ENCODE measurements at places on chromosomes 11 and 22.
A peak's percentile ranks its signal among the peaks of the same experiment; 100 is the strongest.

DNA sequence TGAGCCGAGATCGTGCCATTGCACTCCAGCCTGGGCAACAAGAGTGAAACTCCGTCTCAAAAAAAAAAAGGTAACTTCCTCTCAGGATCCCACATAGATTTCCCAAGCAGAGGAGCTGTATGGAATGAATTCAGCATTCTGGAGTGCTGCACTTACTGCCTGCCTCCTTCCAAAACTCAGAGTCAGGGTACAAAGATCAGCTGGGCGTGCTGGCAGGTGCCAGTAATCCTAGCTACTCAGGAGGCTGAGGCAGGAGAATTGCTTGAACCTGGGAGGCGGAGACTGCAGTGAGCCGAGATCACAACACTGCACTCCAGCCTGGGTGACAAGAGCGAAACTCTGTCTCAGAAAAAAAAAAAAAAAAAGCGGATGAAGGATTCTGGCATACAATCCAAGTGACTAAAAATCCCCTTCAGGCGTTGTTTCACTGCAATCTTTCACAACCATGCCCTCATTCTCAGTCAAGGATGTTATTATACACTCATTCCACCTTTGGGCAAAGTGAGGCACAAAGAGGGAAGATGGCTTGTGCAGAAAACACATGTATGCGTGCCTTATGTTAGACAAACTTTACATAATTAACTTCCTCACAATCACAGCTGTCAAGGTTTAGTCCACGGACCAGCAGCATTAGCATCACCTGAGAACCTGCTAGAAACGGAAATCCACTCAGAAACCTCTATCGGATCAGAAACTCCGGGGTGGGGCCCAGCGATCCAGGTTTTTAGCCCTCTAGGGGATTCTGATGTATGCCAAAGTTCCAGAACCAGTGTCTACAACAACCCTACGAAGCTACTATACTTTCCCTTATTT lies 1.1 kb upstream of the NOL12 start:
- no peak for DNase-seq

DNA sequence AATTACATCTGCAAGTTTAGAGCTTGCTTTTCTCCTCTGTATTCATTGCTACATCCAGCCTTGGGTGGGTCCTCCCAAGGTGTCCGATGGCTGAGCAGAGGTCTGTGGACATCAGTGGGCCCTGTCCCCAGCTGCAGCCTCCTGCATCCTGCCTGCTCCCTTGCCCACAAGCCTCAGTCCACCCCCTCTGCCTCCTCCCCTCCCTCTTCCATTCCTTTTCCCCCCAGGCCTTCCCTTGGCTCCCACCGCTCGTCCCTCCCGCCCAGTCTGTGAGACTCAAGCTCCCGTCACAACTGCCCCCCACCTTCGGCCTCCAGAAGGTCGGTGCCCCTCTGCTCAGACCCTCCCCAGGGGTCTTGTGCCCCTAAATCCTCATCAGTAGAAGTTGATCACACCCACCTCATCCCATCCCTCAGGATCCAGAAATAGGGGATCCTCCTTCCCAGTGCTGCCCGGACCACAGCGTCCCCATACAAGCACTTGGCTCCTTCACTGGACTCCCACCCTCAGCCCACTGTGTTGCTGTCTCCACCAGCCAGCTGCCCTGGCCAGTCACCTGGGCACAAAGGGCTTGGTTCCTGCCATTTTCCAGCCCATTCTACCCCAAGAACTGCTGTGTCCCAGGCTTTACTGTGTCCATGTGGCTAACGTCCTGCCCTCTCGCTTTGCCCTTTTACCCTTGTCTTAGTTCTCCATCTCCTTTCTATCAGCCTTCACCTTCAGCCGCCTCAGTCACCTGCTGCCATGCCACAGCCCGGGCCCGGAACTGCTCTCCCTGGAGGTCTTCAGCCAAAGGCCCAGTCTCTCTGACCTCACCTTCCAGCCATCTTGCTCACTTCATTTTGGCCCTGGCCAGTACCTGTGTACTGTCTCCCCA lies 2.2 kb upstream of the OMP start:
- no peak for DNase-seq

DNA sequence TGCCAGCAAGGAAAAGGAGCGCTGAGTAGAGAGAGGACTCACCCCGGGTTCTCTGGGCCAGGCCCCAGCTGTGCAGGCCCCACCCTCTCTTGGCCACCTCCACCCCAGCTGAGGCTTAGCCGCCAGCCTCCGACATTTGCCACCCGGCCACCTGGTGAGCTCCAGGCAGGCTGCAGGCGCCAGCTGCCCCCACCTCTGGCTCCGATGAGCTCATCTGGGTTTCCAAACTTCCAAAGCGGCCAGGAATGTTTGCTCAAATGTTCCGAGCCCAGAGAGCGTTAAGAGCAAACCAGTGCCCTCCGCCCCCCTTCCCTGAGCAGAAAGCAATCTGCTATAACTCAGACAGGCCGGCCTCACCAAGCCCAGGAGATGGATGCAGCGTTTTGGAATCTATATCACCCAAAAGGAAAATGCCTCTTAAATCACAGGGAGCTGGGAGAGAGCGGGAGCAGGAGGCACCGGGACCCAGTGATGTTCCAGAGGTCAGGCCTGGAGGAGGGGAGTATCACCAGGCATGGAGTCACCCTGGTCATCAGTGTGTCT lies 9.1 kb upstream of the MN1 start:
- DNase-seq, result no peak

- no peak for DNase-seq
Measured at GRCh38 chr11:125114518-125114917, 3.1 kb upstream of the TMEM218 start.

DNA sequence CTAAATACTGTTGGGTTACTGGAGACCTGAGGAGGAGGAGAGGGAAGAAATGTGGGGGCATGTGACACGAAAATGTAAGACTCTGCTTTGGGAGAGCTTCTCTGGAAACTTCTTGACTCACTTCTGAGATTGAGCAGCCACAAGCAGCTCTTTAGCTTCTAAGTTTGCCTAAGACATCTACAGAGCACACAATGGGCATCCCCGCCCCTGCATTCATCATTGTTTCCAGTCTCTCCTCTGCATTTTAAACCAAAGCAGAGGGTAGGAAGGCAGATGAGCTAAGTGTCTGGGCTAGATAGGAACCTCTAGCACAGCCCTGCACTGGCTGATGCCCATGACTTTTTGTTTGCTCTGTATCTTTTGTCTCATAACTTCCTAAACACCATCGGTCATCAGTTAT lies 2.1 kb upstream of the OR52D1 start:
- DNase-seq, result no peak

DNA sequence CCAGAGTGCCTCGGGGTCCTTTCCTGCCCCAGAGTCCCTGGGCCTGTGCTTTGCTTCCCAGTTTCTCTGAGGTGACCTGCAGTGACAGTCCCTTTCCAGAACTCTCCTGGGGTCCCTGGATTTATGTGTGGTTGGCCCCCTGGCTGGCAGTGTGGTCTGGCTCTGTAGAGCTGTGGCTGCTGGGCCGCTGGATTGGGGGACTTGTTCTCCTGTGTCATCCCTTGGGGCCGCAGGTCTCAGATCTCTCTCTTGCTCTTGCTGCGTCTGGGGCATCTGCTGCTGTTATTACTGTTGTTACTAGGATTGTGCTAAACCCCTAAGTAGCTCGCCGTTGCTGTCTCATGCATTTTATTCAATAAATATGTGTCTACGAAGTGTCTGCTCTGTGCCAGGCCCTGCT lies 31.9 kb downstream of the FAM83F start:
- DNase-seq, result no peak

GRCh38 chr11:17598700-17599459 lies 51.8 kb downstream of the OTOG start:
- DNase-seq, result peak; percentile 19

DNA sequence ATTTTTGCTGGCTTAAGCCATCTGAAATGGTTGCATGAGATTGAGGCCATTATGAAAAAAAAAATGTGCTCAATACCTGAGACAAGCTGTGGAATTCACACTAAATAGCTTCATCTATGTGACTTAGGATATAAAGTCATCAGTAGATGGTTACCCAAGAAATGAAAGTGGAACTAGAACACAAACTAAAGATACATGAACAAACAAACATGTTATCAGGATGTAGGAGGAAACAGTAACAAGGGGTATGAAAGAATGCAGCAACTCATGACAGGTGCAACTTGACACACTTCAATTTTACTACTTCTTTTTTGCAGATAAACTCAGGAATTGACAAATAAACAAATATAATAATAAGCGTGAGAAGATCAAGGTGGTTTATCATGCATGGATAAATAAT lies 155.0 kb downstream of the WT1 start:
- DNase-seq, result no peak

GRCh38 chr11:75351791-75352587 lies 528 bp upstream of the ARRB1 start:
- DNase-seq, result no peak
